Stimulated activated CD4-positive, alpha-beta T cell treated with anti-CD3 and anti-CD28 coated beads, Interleukin-2, amount 100 ng/mL, for 4 hours (primary cell): ENCODE measurements at places on chromosomes 16 and 17.

GRCh38 chr16:73020409-73020884 is 27.5 kb downstream of the ZFHX3 start:
- no peak for DNase-seq

GRCh38 chr16:53091466-53092211 is 36.8 kb downstream of the CHD9 start:
- DNase-seq, result no peak

- DNase-seq, result no peak
Observed at GRCh38 chr17:40352237-40352778, 12.2 kb downstream of the GJD3 start.

DNA sequence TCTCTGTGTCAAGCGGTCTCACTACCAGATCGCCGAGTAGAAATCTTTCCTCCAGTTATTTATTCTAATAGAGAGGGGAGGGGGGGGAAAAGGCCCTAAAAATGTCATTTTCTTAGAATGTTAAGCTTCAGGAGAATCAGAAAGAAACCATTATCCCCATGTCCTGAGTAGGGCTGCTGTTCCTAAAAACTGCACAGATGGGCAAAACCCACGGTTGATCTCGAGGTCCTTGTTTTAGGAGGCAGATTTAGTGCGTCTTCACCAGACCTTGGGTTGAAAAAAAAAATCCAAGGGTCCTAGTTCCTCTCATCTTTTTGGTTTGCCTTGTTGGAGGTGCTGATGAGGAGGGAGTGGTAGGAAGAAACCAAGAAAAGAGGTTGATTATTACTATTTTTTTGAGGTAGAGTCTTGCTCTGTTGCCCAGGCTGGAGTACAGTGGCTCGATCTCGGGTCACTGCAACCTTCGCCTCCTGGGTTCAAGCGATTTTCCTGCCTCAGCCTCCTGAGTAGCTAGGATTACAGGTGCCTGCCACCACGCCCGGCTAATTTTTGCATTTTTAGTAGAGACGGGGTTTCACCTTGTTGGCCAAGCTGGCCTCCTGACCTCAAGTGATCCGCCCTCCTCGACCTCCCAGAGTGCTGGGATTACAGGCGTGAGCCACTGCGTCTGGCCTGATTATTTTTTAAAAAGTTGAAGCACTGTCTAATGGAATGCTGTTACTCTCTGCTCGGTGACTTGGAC is 1.4 kb downstream of the CBFB start:
- DNase-seq, result no peak
